ENCODE measurements at places on chromosomes 2 and 18. TPM values are rescaled to one million over a fixed set of nuclear protein-coding genes. Genes with fewer than 3 reads are reported as not detected.

DNA sequence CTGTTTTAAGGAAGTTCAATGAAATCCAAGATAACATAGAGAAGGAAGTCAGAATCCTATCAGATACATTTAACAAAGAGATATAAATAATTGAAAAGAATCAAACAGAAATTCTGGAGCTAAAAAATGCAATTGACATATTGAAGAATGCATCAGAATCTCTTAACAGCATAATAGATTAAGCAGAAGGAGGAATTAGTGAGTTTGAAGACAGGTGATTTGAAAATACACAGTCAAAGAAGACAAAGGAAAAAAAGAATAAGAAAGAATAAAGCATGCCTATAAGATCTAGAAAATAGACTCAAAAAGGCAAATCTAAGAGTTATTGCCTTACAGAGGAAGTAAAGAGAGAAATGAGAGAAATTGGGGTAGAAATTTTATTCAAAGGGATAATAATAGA, 204.1 kb downstream of the SS18 start:
- no peak for DNase-seq

DNA sequence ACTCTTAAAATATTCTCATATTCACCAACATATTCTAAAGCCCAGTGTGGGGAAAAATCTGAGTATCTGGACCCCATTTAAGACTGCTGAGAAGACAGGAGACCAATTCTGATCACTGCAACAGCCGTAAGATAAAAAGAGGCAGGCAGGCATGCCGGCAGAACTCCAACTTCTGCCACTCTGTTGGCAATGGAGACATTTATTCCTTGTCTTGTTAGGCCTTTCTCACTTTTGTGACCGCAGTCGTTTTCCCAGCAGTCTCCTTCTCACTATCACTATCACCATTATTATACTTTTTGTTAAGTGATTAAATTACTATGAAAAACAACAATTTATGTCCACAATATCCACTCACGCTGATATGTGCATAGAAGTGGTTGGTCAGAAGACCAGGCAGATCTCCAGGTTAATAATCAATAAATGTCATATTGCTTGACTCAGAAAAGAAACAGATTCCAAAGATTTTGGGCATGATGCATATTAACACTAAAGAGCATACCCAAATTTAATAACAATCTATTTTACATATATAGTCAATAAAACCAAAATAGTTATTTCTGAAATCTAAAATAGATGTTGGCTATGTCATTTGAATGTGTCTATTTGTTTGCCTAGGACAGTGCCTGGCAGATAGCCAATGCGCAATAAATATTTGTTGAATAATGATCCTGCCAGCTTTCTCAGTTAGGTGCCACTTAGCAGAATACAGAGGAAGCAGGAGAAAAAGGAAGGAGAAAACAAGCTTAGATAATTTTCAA, 38.2 kb downstream of the SESTD1 start:
- peak; percentile 23 for DNase-seq

- DNase-seq = no peak
Measured at GRCh38 chr2:218437969-218438368, 19.0 kb downstream of the VIL1 start.

- no peak for DNase-seq
Measured at GRCh38 chr2:12240206-12240605, 476.5 kb upstream of the TRIB2 start.

DNA sequence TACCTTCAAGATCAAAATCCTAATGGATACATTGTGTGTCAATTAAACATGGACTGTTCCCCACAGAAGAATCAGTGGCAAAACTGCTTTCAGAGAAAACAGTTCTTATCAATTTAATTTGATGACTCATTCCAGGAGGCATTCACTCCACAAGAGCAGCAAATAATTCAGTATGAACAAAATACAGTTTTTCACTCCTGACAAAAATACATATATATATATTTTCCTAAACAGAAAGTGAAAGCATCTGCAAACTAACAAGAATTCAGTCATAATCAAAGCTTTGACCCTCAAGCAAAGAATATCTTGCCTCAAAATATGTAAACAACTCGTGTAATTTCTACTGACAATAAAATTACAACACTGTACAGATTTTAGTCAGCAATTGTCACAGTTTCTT, 685.1 kb upstream of the SLC8A1 start:
- no peak for DNase-seq

GRCh38 chr2:46200100-46200690, 97.0 kb upstream of the EPAS1 start:
- DNase-seq = peak; percentile 27

DNA sequence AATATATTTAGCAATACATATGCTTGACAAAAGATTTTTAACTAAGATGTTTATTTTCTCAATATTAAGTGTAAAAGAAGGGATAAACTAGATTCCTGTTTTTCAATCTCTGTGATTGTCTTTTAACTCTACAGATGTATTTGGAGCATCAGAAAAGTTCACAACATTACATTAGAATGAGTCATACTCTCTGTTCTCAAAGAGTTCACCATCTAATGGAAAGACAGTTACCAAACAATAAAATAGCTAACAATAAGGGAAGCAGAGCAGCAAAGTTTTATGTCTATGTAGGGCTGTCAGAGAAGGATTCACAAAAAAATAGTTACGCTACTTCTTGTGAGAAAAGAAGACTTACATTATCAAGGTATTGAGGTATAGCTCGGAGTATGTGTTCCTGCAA, 109.2 kb upstream of the MAP2 start:
- DNase-seq = no peak

Gene KCNS3
- 150 TPM for total RNA-seq

- peak; percentile 63 for DNase-seq
Measured at GRCh38 chr2:62287899-62288880, 92.3 kb downstream of the B3GNT2 start.

GRCh38 chr2:25979001-25979400, 3.3 kb downstream of the KIF3C start:
- no peak for DNase-seq

- DNase-seq = peak; percentile 51
Measured at GRCh38 chr18:66046032-66046602, 295.3 kb downstream of the CDH7 start.

- no peak for DNase-seq
Measured at GRCh38 chr2:9847140-9847539, 3.9 kb downstream of the TAF1B start.

Gene TLX2
- 0.73 TPM for total RNA-seq

DNA sequence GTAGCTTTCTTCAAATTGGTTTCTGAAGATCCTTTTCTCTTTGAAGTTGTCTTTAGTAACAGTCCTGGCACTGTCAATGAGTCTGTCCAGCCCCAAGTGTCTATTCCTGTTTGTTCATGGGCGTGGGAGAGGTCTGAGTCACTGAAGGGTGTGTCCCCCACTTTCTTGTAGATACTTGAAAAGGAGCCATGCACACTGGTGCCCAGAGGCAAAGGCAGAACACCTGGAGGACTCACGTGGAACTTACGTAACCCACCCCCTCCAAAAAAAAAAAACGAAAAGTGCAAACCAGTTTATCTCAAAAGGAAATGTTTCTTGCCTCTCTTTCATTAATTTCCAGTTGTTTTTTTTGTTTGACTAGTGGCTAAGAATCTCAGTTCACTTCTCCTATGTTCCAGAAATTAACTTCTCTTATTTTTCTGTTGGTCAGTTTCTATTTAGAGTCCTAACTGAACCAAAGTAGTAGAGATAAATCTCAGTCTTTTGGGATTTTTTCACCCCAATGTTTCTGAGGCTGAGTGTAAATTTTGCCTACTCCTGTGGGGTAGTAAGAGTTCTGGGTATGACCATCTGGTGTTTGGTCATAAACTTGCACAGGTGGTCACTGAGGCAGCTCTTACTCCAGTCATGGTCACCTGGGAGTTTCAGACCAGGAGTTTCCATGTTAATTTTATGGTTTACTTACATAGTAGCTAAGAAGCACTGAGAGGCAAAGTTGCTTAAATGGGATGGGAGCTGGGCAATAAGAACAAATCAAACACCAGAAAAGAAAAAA, 54.9 kb downstream of the DSC3 start:
- DNase-seq = peak; percentile 27

DNA sequence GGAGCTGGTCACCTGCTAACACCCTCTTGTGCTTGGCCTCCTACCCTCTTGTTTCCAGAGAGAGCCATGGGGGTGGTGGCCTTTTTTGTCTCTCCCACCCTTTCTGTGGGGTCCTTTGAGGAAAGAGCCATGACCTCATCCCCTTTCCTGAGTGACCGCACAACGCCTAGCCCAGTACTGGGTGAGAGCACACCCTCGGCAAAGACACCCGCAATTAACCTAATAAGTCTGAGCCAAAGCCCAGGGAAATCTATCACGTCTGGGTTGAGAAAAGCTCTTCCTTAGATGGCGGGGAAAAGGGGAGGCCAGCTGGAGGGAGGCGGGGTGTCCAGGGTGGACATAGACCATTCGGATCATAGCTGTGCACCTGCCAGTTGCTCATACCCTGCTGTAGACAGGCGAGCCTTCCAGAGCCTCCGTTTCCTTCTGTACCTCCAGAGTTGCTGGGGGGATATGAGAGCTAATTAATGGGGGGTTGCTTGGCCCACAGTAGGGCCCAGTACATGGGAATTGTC, 93.7 kb upstream of the MCFD2 start:
- DNase-seq = no peak

Gene ASB18
- total RNA-seq = not detected

DNA sequence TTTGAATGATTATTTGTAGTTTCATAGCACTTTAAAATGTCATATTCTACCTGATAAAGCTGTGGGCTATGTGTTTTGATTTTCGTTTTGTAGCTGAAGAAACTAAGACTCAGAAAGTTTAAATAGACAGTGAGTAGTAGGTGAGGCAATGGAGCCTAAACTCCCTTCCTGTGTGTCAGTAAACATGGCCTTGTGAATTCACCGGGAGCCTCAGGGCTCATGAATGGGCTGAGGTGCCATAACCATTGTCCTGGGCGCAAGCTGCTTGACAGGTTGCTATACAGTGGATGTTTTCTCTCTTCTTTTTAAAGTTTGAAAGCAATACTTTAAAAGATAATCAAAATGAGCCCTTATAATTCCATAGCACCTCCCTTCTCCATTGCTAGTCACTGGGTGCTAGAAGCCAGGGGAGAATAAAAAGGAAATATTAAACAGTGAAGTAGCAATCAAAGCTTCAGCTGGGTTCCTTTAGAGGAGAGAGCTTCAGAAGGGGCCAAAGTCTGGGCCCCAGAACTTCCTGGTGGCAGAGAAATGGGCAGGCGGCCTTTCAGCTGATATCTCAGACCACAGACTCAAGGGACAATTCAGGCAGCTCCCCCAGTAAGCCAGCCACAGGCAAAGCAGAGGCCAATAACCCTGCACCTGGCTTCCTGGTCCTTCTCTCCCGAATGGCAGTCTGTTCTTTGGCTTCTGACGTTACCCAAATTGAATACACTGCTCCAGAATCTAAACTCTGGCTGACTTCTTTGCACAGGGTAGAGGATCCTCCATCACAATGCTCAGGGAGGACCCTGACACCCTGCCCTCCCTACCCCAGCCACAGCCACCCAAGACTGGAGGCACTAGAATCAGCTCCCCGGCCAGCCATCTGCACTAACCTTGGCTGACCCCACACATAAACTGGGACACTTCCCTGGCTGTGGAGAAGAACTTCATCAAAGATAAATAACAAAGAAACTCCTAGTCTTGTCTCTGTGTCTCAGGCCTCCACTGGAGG, 51.8 kb upstream of the NPAS2 start:
- no peak for DNase-seq

DNA sequence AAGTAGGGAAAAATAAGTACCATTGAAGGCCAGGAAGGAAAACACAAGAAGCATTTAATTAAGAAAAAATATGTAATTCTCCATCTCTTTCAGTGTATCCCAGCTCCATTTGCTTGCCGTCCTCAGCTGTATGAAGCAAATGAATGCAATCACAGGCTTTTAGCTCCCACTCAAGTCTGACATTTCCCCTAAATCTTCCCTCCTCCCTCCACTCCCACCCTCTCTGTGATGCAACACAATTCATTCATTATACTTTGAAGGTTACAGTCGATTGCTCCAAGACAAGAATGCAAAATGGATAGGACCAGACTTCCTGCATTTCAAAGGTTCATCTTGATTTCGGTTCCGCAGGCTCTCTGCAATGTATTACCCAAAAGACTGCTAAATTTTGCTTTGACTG, 172.7 kb upstream of the SERPINE2 start:
- DNase-seq = no peak

DNA sequence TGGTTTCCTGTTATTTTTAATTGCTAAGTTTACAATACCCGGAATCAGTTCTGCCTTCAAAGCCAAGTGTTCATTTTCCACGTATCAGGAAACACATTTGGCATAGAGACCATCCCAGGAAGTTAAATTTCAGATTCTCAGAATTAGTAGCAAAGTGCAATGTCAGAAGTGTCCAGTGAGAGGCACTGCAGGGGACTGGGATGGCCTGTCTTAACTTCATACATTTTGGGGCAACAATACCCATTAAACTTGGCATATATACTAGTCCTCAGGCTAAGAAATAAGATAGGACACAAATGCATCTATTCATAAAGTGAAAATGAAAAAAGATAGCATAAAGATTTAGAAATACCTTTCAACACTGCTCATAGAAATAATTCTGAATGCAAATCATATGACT, 1.5 kb upstream of the IL1RL2 start:
- DNase-seq = no peak

DNA sequence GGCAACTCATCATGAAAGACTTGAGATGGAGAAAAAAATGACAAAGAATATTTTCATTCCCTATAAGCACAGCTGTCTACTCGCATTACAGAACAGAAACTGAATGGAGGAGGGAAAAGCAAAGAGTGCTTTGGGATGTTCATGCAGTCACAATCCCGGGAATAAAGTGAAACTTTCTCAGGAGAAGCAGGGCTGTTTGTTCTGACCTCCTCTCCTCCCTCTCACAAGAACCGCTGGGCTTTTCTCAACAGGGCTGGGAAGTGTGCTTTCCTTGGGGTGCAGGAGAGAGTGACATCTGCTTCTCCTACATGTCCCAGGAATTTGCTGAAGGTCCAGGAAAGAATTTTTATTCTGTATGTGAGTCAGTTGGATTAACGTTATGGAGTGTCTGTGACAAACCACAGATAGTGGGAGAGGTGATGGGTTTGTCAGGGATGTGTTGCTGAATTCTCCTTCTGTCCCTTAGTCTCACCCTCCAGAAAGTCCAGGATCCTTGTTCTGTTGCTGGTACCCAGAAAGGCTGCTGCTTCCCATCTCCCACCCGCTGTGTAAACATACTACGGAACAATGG, 125.6 kb downstream of the HRH4 start:
- DNase-seq = no peak

DNA sequence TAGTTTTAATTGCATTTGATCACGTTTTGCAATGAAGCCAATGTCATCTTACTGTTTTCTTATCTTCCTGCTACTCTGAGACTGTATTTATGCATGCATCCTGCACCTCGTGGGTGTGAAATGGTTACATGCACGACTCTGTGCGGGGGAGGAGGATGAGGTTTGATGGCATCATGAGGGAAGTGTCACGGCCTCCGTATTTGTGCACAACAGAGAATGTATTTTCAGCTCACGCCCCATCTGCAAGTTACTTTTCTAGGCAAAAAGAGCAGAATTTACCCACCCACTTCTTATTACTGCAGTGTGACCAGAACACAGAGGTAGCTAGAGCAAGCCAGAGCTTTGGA, 145.1 kb downstream of the TDRD15 start:
- DNase-seq = no peak
